ENCODE measurements at places on chromosomes 5 and 9.
A peak's percentile ranks its signal among the peaks of the same experiment; 100 is the strongest.

- peak; percentile 61 for DNase-seq
Measured at GRCh38 chr5:54443270-54443669, 12.2 kb upstream of the HSPB3 start.

DNA sequence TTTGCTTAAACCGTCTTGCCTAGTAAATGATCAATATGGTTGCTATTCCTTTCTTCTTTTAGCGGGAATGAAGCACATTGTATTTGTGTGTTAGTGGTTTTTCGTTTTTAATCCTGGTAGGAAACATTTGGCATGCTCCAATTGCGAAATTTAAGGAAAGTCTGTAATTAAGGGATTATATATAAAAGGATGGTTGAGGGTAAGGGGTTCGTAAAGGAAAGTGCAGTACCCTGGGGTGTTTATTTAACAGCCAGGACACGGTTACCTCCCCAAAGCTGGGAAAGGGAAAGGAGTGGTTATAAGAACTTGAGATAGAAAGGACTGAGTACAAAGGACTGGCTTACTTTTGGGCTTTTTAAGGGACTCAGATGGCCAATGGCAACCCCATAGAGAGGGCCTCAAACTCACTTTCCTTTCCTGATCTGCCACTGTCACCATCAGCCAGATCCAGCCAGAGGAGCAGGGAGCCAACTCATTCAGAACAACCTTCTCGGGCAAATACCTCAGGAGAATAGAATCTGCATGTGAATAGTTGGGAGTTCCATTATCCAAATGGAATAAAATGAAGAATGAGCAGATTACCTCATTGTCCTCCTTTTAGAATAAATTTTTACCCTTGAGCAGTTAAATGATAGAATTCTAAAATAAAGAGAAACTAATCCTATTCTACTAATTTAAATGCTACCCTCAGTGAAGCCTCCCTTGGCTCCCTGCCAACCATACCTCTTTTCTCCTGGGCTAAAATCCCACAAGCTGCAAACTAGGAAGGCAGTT is 117.7 kb downstream of the SNCAIP start:
- no peak for DNase-seq

DNA sequence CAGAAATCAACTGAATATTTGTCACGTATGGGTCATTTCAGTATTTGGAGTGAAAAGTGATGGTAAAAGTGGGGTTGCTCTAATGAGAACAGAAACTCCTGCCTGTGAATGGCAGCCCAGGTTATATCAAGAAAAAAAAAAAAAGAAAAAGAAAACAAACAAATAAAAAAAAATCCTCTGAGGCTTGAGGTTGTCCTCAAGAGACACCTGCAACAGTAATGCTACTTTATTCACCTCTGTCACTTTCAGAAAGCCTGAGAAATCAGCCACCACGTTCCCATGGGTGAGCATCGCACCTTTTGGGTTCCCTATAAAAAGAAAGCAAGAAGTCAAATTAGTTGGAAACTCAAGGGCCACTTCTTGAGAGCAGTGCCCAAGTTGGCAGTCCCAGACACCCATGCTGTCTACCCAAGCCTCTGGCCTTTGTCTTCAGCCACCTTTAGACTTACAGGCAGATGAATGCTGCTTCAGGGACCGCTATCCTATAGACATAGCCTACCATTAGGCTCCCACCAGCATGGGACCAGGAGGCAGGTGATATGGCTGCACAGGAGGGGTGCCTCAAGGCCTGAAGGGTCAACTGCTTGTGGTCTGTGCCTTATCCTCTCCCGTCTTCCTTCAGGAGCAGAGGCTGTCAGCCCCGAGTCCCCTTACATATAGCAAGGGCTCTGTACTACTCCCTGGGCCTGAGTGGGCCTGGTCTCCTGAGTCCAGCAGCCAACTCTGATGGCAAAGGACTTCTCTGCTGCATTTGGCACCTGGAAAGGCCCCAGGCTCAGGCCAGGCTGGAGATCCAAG is 31.1 kb upstream of the MEIKIN start:
- DNase-seq, result no peak

GRCh38 chr9:114804505-114804904 is 1.3 kb downstream of the TNFSF15 start:
- peak; percentile 77 for DNase-seq

GRCh38 chr5:161030229-161030628 is 178.2 kb upstream of the ATP10B start:
- no peak for DNase-seq

GRCh38 chr9:15211815-15212495 is 95.1 kb downstream of the TTC39B start:
- peak; percentile 12 for DNase-seq

GRCh38 chr5:82413302-82414040 is 135.3 kb upstream of the RPS23 start:
- DNase-seq, result no peak

DNA sequence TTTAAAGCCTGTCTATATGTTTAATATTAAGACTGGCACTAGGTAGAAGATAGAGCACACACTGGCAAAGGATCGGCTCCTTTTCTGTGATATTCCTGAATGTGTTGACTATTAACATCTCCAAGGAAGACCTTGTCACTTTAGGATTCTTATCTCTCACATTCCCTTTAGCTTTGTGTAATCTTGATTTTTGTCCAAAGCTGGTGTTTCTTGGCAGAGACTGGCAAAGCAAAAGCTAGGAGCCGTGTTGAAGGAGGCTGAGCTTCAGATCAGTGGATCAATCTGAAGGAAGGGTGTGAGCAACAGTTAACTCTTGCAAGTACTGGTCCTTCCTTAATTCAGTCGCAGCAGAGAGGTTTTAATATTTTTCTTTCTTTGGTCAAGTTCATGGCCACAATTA is 830.4 kb upstream of the ZNF608 start:
- DNase-seq, result no peak

DNA sequence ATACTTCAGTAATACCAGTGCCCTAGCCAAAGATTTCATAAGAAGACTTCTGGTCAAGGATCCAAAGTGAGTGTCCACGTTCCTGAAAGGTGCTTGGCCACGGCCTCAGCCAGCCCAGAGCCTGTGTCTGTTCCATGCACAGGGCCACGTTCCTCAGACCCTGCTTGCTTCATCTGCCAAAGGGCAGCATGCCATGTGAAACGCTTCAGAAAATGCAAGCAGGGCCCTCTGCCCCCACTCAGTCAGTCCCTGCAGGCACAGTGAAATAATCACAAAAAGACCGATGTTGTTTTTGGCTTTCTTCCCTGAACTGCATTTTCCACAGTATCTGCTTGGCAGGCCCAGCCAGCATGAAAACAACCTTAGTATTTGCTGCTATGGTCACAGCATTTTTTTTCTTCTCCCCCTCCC is 85.5 kb upstream of the CTSL start:
- peak; percentile 86 for DNase-seq

DNA sequence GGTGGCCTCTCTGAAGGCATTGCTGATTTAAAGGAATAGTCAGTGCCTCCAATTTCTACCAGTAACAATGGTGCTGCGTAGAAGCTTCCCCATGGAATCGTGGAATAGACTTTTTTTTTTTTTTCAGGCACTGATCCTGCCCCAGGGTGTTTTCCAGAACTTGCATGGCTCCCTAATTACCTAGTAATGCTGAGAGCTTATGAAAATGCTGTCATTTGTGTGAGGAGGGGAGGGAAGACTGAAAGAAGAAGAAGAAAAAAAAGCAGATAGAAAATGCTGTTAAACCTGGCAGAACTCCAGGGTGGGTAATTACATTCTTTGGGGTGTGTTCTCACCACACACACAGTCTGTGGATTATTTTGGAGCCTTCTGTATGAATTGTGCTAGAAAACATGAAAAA is 4.8 kb upstream of the GRIA1 start:
- DNase-seq, result no peak

DNA sequence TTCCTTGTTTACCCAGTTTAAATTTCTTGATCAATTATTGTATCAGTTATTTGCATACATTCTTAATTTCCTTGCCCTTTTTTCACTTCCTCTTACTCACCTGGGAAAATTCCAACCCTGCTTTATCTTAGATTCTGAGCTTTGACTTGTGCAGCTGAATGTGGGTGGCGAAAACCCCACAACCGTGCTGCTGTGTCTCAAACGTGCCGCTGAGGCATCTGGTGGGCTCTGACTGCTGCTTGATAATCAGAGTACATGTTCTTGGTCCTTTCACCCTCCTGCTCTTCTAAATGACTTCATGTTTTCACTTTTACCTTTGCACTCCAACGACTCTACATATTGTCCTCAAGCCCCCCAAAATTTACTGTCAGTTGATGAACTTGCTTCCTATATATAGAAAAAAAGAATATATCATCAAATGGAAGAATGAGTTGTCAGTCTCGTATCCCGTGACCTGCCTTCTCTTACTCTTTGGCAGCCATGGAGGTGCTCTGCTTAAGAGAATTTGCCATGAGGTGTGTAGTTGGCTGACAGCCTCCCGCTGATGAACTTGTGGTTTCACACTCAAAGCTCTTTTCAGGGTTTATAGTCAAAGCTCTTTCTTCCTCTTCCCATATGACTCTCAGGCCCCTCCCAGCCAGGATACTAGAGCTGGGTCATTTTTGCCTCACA is 14.0 kb upstream of the JAK2 start:
- no peak for DNase-seq

DNA sequence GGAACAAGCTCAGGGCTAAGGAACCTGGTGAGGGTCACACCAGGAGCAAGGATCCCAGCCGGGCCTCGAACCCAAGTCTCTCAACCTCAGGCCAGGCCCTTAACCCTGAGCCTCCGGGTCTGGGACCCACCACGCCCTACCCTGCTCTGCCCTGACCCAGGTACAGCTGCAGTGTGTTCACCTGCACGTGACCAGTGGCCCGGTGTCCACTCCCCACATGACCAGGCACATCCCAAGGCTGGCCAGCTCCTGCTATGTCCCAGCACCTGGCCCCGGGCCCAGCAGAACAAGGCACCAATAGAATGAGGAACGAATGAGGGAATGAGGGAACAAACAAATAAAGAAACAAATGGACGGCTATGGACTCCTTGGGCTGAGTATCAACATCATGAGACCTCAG is 112.0 kb upstream of the SARDH start:
- no peak for DNase-seq

- DNase-seq, result no peak
Measured at GRCh38 chr9:93664549-93665120, 88.3 kb downstream of the PHF2 start.

- DNase-seq, result no peak
Measured at GRCh38 chr5:40353442-40353841, 326.3 kb upstream of the PTGER4 start.

- DNase-seq, result peak; percentile 26
Measured at GRCh38 chr5:40405230-40405629, 274.5 kb upstream of the PTGER4 start.

DNA sequence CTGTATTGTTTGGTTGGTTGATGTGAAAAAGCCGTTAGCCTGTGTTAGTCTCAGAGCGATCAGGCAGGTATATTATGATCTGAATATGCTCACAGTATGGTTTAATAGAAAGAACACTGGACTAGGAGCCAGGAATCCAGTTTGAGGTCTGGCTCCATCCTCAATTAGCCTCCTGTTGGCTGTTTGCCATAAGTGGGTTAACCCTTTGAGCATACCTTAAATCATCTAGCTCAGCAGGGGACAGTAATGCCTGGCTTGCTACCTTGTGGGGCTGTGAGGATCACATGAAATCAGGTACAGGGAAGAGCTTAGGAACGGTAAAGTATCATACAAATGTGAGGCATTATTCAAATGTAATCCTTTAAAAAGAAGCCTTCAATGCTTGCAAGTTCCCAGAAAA is 104.7 kb downstream of the CMYA5 start:
- no peak for DNase-seq

- DNase-seq, result no peak
Measured at GRCh38 chr5:158389786-158390185, 530.8 kb upstream of the CLINT1 start.

- peak; percentile 81 for DNase-seq
Measured at GRCh38 chr9:32581512-32582143, 8.7 kb upstream of the NDUFB6 start.

DNA sequence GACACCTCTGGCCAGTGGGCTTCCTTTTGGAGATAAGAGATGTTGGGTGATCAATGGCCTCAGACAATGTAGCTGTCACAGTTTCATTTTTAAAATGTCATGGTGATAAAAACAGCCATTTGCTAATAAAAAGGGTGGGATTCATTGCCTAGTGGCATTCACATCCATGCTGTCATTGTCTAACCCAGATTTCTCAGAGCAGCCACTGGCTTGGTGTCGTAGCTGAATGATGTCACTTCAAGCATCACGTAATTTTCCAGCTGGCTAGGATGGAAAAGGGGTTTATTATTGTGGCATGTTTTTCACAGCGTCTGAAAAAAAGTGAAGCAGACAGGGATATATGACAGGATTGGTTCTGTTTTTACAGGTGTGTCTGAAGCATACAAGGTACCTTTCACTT is 184.7 kb downstream of the AOPEP start:
- no peak for DNase-seq

DNA sequence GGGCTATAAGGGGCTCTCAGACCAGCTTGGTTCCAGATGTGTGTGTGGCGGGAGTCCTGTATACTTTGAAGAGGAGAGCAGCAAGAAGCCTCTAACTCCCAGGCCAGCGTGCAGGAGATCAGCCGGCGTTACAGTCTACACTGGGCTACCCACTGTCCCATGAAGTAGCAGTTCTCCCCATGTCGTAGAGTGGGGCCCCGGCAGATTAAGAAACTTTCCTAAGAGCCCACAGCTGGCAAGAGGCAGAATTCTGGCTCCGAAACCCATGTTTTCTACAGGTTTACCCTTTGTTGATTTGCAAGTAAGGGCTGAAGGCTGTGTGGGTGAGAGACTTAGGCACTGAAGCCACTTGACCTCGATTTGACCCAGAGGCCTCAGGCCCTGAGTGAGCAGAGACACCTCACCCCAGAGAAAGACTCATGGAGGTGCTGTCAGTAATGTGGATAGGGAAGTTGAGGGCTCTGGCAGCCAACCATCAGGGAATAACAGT is 881 bp upstream of the B4GALT1 start:
- DNase-seq, result no peak

DNA sequence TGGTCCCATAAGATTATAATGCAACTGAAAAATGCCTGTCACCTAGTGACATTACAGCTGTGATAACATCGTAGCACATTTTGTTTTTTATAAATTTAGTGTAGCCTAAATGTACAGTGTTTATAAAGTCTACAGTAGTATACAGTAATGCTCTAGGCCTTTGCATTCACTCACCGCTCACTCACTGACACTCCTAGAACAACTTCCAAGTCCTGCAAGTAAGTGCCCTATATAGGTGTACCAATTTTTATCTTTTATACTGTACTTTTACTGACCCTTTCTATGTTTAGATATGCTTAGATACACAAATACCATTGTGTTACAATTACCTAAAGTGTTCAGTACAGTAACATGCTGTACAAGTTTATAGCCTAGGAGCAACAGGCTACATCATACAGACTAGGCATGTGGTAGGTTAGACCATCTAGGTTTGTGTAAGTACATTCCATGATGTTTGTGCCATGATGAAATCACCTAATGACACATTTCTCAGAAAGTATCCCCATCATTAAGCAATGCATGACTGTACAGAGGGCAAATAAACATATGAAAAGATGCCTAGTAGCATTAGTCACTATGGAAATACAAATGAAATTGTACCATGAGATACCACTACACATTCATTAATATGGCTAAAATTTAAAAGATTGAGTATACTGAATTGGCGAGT is 127.6 kb downstream of the TRPM6 start:
- no peak for DNase-seq

GRCh38 chr5:37873988-37874387 is 34.1 kb upstream of the GDNF start:
- no peak for DNase-seq
